ENCODE measurements at places on chromosomes 3 and 15.

DNA sequence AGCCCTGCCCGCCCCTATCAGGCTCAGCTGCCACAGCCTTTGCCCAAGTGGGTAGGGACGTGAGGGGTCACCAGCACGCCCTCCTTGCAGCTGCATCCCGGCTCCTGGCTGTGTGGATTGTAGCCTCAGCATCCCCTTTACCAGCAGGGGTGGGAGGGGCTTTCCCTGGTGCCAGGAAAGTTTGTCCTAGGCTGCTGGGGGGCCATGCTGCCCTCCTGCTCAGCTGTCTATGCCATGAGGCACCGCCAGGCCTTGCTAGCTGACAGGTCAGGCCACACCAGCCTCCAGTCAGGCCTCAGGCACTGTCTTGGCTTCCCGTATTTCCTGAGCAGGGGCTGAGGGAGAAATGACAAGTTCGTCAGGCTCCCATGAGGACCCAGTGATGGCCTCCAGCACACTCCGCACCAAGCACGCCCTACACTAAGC lies 32.3 kb downstream of the TKT start:
- no peak for DNase-seq

- no peak for DNase-seq
These were observed 239.9 kb upstream of the ATP10A start for GRCh38 chr15:26103002-26103404.

- DNase-seq = no peak
These were observed 15.7 kb downstream of the SUSD5 start for GRCh38 chr3:33202711-33203457.

GRCh38 chr15:47963265-47963664 lies 157.5 kb upstream of the SLC24A5 start:
- no peak for DNase-seq

GRCh38 chr15:52682781-52683180 lies 3.6 kb upstream of the ATOSA start:
- DNase-seq = no peak

GRCh38 chr3:25294169-25294805 lies 133.8 kb upstream of the RARB start:
- DNase-seq = no peak

DNA sequence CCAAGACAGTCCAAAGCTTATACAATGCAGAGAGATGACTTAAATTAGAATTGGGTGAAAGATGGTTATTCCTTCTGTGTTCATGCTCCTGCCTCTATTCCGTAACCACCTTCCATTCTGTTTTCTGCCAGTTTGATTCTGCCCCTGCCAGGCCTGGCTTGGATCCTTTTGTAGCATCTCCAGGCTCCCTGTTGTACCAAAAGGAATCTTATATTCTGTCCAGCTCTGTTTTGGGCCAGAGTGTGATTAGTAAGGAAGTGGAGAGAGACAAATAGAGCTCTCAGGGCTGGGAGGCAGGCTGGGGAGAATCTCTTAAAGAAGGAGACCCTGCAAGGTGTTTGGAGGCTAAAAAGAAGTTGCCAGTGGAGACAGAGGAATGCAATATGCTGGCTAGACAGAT lies 63.8 kb downstream of the KCNAB1 start:
- DNase-seq = no peak

GRCh38 chr3:177530908-177531307 lies 333.6 kb upstream of the TBL1XR1 start:
- no peak for DNase-seq

GRCh38 chr3:30141178-30141581 lies 465.2 kb upstream of the TGFBR2 start:
- DNase-seq = no peak

DNA sequence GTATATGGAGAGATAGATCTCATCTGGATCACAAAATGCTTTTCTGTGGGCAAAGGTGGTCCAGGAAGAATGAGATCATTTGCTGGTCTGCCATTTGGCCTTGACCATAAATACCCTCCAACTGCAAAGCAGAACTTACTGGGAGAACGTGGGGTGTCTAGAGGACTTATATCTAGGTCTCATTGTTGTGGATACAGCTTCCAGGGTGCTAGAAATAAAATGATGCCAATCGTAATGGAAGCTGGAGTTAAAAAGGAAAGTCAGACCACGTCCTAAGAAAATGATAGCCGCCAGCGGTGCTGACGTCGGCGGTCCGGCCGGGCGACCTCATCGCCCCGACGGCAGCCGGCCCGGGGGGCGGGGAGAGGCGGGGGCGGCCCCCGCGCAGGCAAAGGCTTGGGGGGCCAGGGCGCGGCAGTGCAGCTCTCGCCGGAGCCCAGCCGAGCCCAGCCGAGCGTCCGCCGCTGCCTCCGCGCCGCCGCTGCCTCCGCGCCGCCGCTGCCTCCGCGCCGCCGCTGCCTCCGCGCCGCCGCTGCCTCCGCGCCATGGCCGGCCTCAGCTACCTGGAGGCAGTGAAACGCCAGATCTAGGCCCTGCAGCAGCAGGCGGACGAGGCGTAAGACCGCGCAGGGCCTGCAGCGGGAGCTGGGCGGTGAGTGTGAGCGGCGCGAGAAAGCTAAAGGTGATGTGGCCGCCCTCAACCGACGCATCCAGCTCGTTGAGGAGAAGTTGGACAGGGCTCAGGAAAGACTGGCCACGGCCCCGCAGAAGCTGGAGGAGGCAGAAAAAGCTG lies 89.5 kb downstream of the EOMES start:
- DNase-seq = peak; percentile 25

GRCh38 chr3:80157546-80157945 lies 389.7 kb upstream of the ROBO1 start:
- DNase-seq = no peak

GRCh38 chr3:50181985-50182384 lies 9.4 kb upstream of the GNAT1 start:
- DNase-seq = no peak

DNA sequence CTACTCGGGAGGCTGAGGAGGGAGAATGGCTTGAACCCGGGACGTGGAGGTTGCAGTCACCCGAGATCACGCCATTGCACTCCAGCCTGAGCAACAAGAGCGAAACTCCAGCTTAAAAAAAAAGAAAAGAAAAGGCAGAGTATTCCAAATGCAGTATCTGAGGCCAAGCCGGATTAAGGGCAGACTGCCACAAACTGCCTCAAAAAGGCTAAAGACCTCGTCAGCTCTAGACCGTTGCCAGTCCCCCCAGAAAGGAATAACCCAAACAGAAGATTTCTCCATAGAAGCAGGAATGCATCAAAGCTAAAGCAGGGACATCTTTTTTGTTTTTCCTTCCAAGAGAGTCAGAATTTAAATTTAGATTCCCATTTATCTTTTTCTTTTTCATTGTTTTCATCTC lies 72.9 kb downstream of the TM4SF4 start:
- DNase-seq = peak; percentile 72

GRCh38 chr3:48748754-48749153 lies 31.7 kb upstream of the IP6K2 start:
- no peak for DNase-seq

DNA sequence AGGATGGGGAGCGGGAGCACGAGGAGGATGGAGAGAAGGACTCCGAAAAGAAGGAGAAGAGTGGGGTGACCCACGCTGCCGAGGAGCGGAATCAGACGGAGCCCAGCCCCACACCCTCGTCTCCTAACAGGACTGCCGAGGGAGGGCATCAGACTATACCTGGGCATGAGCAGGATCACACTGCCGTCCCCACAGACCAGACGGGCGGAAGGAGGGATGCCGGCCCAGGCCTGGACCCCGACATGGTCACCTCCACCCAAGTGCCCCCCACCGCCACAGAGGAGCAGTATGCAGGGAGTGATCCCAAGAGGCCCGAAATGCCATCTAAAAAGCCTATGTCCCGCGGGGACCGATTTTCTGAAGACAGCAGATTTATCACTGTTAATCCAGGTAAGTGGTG lies 169.8 kb downstream of the FEZF2 start:
- no peak for DNase-seq

DNA sequence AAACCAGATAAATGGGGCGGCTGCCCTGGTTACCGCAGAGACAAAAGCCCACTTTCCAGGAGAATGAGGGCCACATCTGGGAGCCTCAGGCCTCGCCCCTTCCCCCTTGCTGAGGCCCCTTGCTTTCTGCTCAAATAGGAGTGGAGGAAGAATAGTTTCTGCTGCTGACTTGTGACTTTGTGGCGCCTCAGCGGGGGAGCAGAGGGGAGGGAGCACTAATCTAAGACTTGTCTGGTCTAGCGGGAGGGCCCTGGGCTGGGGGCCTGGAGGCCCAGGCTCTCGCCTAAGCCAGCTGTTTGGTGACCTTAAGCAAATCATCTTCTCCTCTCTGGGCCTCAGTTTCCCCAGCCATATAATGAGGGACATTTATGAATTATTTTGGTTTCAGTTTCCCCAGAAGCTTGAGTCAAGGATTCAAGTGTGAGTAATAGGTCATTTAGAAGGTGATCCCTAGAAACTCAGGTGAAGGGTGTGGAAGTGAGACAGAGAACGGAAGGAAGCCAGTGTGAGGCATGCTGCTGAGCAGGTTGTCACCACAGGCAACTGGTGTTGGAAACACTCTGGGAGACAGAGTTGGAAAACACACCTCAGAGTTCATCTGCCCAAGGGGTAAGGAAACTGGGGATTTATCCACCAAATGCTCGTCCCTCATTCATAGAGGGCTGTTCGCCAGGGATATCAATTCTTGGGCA lies 25.9 kb upstream of the SMAD3 start:
- no peak for DNase-seq

GRCh38 chr15:99508852-99509251 lies 56.9 kb upstream of the MEF2A start:
- no peak for DNase-seq

DNA sequence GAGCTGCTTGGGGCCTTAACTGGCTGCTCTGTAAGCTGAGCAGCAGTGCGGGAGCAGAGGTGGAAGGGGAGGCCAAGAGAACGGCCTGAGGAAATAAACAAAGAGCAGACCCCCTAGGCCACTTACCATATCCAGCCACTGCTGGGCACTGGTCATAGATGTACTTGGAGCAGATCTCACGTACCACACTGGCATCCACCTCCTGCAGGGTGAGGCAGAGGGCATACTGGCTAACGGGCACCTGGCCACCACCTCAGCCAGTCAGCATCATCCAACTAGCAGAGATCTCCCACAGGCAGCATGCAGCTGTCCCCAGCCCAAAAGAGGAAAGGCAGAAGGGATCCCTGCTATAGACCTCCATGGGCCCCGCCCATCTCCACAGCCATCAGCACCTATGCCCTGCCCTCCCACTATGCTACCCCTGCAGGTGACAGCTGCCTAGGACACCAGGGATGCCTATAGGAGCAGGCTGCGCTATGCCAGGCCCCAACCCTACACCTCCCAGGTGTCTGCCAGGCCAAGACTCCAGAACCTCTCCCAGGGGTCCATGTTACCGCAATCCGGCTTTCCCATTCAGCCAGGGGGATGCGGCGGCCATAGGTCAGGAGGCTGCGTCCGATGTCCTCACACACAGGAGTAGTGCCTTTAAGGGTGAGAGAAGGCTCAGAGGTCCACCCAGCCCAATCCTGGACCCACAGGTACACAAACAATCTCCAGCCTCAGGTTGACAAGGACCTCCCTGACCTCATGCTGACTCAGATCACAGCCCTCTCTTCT lies 4.6 kb upstream of the COL7A1 start:
- DNase-seq = no peak

DNA sequence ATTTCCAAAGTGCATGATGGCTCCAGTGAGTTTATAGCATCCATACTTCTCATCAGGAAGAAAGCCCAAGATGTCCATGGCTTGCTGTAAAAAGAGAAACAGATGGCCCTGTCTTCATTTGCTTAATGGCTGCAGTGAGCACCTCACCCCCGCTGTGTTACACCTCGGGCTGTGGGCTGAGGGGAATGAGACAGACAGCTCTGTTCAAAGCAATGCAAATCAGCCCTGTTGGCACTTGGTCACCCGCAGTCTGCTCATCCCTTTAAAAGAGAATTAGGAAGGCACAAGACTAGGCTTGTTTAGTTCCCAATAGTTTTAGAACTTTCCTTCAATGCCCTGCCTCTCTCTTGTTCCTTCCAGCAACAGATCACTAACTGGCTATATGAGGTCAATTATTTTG lies 25.2 kb downstream of the MYH15 start:
- DNase-seq = no peak

DNA sequence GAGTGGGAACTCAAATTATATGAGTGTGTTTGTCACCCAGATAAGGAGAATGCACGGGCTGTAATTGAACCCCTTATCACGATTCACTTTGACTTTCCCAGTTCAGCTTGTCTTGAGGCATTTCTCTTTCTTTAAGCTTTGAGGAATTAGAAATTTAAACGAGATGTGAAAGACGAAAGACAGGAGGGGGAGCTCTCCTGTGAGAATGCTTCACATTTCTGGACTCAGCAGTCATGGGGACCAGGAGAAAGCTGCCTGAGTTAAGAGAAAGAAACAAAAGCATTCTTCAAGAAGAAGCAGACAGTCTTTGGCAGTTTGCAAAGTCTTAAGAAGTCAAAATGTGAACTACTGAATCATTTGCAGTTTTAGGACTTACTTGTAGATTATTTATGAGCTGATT lies 205.6 kb downstream of the NECTIN3 start:
- DNase-seq = no peak

DNA sequence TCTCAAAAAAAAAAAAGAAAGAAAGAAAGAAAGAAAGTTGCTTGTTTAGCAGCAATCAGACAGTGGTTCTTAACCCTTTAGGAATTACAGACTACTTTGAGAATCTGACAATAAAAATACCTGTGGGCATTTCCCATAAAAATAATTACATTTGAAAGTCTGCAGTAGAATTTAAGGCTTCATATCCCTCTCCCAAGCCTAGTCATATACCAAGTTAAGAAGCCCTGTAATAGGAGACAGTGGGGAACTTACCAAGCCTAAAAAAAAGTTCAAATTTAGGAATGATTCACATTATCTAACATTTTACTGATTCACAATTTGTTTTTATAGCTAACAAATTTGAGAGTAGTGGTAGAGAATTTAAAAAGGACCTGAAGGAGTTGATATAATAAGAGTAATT lies 47.5 kb downstream of the LRRFIP2 start:
- no peak for DNase-seq

GRCh38 chr3:121957674-121958415 lies 63.6 kb downstream of the SLC15A2 start:
- DNase-seq = no peak

GRCh38 chr3:96434651-96435050 lies 379.7 kb upstream of the EPHA6 start:
- DNase-seq = no peak

DNA sequence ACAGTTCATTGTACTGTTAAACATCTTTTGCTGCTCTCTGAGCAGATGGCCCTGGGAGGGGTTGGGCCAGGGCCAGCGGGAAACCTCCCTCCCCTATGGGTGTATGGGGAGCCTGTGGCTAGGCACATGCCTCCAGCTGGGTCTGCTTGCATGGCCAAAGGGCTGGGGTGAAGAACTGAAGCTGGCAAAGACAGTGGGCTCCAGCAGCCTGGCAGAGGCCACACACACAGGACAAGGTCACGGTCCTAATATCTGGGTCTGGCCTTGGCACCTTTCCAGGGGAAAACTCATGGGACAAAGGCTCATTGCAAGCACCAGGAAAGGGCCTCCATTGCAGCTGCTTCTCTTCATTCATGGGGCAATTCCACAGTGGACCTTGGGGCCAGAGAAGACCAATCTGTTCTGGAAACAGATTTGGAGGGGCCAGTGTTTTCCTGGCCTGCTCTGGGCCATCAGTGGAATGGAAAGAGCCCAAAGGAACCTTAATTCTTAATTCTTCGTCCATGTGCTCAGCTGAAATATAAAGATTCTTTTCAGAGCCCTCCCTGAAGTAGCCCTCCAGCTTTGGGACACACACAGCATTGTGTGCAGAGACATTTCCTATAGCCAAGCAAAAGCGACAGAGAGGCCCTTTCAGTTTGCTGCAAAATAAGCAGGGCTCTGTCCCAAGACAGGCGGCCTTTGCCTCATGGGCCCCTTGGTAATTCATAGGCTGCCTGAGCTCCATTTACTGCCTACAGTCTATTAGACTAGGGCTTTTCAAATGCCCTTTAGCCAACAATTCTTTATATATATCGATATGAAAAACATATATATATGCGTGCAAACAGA lies 11.3 kb upstream of the LIMD1 start:
- DNase-seq = no peak

- no peak for DNase-seq
These were observed 137.9 kb downstream of the CBLB start for GRCh38 chr3:105730801-105731354.
